ENCODE measurements at places on chromosomes 6 and 20.

DNA sequence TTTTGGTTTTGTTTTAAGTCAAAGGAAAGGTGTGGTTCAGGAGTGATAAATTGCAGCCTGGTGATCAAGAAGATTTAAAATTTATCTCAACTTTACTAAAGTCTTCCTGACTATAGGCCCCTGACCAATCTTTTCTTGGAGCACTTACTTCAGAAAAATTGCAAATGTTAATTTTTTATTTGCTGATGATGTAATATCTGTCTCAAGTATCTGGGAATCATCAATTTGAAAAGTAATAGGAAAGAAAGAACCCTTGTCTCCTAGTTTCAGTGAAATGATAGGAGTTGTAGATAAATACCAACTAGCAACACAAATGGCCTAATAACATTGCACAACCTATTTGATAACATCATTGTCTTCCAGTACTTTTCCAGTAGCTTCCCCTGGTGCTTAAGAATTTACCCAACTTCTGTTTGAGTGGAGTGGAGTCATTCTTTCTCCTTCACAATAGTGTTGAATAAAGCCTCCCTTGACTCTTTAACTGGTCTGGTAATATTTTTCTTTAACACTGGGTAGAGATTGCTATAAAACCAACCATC is 648.3 kb upstream of the ADGRB3 start:
- ATAC-seq: no peak

DNA sequence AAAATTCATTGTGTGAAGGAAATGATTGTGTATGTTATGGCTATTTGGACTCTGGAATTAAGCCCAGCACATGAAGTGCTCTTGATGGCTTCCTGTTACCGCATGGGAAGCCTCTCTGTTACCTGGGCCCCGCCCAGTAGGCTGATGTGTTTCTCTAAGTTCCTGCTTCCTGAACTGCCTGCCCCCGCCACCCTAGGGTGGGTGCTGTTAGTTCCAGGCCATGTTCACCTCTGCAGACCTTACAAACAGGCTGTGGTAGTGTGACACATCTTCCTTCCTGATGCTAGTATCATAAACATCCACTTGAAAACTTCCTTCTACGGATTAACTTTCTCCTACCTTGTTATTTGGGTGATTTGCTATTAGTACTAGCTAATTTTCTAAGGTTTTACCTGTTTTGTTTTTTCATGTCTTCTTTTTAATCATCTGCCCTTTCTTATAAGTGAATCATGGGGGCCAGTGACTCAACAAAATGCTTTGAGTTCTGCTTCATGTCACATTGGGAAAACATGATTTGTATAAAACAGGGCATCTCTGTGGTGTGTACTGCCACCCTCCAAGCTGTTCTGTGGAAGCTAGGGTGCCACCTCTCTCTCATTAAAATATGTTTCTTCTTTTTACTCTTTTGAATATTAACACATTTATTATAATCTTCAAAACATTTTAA is 40.6 kb downstream of the SH3BGRL2 start:
- ATAC-seq: peak; percentile 35

DNA sequence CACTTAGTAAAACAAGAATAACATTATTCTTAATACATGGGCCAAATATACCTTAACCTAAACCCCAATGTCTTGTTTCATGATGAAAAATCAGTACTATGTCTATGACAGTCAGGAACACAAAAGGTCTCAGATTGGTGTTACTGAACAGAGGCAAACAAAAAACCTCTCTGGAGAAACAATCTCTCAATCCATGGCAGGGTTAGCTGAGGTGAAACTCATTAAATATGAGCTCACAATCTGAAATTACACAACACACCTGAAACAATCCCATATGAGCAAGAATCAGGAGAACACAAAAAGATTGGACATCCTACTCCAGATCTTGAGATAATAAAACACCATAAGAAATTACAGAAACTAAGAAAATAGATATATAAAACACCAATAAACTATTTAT is 6.5 kb upstream of the SLC17A4 start:
- no peak for ATAC-seq

GRCh38 chr20:62685781-62686555 is 22.7 kb upstream of the NTSR1 start:
- ATAC-seq: peak; percentile 70

DNA sequence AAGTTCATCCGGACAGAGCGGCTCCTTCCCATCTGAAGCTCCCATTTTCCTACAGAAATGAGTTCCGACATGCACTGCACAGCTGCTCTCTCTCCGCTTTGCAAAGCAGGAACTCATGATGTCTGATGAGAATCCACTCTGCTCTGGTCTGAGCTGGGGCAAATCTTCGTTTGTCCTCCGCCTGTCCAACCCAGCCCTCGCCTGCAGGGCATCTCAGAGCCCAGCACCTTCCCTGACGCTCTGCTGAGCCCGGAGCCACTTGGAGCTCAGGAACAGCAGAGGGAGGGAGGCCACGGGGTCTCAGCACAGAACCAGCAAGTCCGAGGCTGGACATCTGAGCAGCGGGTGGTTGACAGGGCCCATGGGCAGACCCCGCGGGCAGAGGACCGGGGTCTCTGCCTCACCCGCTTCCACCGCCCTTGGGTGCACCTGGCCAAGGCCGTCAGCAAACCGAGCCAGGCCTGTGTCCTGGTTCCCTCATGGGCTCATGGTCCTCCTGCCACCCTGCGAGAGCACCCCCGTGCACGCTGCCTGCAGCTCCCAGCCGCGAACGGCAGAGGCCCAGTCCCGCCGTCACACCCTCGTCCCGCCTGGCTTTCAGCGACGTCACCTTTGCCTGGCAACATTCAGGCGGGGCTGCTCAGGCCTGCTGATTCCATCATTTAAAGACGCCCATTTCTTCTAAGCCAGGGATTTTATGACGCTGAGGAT is 78.5 kb upstream of the BHLHE23 start:
- peak; percentile 90 for ATAC-seq

DNA sequence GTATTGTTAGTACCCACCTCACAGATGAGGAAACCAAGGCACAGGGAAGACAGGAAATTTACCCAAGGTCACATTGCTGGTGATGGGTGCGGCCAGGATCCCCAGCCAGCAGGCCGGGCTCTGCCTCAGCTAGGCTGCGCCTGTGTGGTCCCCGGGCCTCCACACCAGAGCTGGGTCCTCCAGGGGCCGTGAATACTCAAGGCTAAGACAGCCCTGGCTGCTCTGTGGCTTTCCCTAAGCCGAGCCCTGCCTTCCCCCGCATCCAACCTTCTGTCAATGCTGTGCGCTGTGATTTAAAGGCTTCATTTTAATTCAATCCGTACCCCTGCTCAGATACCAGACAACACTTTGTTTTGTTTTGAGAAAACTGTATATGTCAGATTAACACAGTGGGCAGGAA is 246.7 kb downstream of the TTLL2 start:
- ATAC-seq: no peak

DNA sequence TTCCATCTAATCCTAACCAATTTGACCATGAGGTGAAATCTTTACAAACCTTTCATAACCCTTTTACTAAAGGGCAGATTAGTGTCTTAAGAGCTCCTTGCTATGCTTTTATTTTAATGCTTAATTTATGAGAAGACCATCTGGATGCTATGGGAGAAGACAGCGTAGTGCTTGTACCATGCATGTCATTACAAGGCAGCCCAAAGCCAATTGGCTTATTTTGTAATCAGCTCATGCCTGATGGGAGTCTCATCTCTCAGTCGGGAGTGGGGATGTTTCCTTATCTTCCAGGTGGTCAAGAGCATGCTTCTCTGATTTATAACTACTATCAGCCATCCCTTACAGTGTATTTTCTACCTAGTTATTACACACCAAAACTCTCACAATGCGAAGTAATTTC is 304.7 kb downstream of the FARS2 start:
- no peak for ATAC-seq

DNA sequence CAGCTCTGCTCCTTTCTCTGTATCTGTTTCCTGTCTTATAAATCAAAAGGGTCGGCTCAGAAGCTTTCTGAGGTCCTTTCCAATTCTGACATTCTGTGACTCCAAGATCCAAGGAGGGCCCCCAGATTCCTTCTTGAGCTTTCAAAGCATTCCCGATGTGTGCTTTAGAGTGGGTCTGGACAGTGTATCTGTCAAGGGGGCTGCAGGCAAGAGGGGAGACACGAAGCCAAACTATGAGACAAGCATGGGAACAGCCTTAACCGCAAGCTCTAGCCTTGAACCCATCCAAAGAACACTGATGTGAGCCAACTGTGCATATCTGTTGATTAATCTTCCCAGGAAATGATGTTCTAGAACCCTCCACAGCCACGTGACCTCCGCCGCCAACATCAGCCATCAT is 73.8 kb downstream of the TSHZ2 start:
- no peak for ATAC-seq

GRCh38 chr20:59223182-59223601 is 59.6 kb downstream of the ZNF831 start:
- peak; percentile 48 for ATAC-seq

DNA sequence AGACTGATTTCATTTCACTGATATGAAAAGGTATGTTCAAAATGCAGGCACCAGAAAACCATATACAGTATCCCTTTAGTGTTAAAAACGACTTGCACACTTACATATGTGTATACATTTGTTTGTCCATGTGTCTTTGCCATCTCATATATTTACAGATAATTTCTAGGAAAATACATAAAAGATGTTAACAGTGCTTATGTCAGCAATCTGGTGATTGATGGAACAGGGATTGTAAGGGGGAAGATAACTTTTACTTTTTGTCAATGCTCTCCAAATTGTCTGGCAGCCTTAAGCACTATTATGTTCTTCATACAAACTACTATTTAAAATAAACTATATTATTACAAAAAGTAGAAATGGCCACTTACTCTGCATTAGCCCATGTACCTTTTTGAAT is 238.5 kb upstream of the DEFB112 start:
- no peak for ATAC-seq

- no peak for ATAC-seq
Measured at GRCh38 chr6:138443979-138444378, 40.0 kb downstream of the HEBP2 start.

DNA sequence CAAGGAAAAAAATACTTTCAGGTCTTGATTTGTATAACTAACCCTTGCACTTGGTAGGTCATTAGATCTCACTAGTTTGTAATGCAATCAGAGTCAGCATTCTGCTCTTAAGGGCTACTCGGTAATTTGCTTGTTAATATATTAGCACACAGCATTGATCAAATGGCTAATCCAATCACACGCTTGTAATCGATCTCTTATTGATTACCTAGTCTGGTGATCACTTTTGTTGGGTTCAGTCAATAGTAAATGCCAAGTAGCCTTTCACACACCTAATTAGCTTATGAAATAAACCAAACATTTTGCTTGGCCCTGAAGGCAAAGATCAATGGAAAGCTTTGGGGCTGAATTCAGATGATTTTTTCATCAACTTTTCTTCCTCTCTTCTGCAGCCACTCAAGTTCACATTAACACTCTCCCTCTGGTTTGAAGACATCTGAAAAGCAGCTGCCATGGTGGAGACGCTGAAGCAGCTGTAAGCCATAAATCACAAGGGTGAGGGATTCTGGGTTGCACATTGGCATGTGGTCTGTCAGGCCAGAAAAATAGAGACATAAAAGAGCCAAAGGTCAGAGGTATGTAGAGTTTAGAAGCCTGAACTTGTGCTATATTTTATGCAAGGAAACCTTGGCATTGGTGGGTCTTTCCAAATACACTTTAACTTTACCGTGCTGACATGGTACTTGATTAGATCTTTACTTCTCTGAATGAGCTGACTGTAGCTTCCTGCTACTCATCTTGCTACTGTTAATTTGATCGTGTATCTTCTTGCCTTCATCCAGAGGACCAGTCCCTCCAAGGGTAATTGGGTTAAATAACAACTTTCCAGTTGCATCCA is 234.4 kb downstream of the SIM1 start:
- peak; percentile 68 for ATAC-seq

DNA sequence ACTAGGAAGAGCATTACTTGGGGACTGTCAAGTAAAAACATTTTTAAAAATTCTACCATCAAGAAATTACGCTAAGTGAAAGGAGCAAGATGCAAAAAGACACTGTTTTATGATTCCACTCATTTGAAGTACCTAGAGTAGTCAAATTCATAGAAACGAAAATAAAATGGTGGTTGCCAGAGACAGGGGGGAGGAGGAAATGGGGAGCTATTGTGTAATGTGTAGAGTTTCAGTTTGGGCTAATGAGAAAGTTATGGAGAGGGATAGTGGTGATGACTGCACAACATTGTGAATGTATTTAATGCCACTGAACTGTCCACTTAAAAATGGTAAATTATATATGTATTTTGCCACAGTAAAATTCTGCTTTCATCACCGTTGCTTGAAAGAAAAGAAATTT is 83.8 kb downstream of the UST start:
- no peak for ATAC-seq

- no peak for ATAC-seq
Measured at GRCh38 chr20:13432126-13432525, 206.6 kb downstream of the TASP1 start.

- no peak for ATAC-seq
Measured at GRCh38 chr20:31943052-31943471, 8.8 kb downstream of the PDRG1 start.

GRCh38 chr6:133301835-133302234 is 60.7 kb downstream of the EYA4 start:
- ATAC-seq: no peak

DNA sequence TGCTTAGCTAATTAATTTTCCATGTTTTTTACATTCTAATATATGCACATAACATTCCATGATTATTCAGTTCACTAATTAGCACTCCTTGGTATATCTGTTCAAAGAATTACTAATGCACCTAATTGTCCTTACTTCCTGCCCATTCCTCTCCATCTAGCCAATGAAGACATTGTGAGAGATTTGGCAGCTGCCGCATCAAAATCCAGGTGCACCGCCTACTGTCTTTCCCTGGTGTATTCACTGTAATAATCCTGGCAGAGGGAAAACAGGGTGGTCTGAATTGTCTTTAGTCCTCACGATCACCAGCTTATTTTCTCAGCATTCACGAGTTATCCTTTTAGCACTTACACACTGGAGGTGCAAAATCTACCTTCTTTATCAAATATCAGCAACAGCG is 61.0 kb upstream of the SCGN start:
- ATAC-seq: no peak

DNA sequence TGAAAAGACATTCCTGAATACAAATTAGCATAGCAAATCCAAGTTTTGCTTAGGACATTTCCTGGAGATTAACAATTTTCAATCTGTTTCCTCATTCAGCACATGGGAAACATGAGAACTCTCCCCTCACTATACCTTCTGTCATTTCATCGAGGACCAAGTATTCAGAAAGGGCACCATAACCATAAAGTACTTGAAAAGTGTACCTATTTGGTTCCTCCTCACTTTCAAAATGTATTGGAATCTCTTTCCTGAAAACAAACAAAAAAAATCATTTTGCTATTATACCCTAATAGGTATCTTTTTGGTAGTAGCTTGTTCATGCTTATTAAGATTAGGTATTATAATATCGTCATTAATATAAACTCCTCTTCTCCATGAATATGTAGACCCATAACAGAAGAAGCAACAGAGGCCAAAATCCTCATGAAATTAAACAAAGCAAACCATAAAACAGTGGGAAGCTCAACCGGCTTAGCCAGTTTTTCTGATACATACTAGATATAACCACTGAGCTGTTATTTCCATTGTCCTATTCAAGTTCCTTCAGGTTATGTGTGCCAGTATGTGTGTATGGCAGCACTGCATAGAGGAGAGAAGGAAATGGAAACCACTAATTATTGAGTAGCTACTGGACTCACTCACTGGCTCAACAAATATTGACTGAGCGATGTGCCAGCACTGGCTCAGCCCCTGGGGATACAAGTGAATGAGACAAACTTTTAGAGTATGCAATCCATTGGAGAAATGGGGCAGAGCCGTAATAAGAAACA is 274.0 kb downstream of the MAFB start:
- no peak for ATAC-seq

GRCh38 chr6:96505363-96505762 is 16.2 kb upstream of the UFL1 start:
- no peak for ATAC-seq

GRCh38 chr20:43975096-43975768 is 60.6 kb downstream of the TOX2 start:
- ATAC-seq: no peak
